Trophoblast cell (in vitro differentiated cells and primary cell): ENCODE measurements at places on chromosomes 5 and 9.
A peak's percentile ranks its signal among the peaks of the same experiment; 100 is the strongest.

DNA sequence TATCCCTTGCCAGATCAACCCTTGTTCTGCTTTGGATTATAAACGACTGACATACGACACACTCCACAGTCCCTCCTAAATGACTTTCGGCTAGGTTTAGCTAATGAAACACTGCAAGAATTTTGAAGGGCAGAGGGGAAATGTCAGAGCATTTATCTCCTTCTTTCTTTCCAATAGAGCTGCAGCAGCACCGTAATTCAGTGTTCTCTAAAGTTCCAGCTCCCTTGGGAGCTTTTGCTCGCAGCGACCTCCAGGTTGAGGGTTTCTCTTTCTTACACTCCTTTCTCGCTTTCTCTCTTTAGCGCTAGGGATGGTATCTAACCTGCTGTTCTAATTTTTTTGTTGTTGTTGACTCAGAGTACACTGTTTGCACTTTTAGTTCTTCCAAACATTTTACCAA lies 467.1 kb upstream of the ST8SIA4 start:
- DNase-seq: no peak

- DNase-seq: peak; percentile 16
Measured at GRCh38 chr9:71791875-71792274, 23.6 kb upstream of the CEMIP2 start.

DNA sequence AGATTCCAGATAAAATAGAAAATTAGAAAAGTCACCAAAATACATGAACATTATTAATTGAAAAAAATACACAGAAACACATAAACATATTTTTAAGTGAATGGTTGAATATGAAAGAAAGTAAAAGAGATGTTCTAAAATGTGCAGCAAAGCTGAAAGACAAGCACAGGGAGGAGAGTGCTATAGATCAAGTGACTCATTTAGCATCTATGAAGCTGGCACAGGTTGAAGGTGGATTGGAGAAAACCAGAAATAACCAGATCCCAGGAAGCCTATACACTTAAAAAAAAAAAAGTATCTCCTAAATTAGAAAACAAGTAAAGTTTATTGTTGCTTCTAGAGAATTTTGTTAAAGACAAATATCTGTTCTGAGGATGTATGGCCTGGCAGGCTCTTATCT lies 338.9 kb downstream of the CDH12 start:
- DNase-seq: no peak

- DNase-seq: no peak
Measured at GRCh38 chr9:38439291-38439915, 15.1 kb upstream of the IGFBPL1 start.

- DNase-seq: peak; percentile 64
Measured at GRCh38 chr5:142626099-142626498, 59.8 kb downstream of the FGF1 start.

GRCh38 chr9:92983984-92984589 lies 36.8 kb downstream of the FGD3 start:
- no peak for DNase-seq

DNA sequence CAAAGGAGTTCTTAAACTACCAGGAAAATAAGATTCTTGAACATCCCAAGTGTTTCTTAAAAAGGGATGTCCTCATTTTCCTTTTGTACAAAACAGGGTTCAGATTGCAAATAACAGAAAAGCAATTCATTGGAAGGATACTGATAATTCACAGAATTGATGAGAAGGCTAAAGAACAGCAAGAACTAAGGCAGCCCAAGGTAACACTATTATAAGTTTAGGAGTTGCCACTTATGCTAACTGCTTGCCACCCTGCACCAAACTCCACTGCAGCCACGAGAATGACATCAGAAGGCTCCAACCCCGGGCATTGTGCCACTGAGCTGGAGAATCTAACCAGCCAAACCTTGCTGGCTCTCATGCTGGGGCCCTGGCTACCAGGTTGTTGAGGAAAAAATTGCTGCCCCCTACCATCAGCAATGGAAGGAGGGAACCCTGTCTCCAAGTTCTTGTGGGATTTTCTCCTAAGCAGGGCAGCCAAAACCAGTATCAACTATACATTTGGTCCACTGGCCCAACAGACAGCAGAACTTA lies 123.4 kb downstream of the ARL15 start:
- DNase-seq: no peak

DNA sequence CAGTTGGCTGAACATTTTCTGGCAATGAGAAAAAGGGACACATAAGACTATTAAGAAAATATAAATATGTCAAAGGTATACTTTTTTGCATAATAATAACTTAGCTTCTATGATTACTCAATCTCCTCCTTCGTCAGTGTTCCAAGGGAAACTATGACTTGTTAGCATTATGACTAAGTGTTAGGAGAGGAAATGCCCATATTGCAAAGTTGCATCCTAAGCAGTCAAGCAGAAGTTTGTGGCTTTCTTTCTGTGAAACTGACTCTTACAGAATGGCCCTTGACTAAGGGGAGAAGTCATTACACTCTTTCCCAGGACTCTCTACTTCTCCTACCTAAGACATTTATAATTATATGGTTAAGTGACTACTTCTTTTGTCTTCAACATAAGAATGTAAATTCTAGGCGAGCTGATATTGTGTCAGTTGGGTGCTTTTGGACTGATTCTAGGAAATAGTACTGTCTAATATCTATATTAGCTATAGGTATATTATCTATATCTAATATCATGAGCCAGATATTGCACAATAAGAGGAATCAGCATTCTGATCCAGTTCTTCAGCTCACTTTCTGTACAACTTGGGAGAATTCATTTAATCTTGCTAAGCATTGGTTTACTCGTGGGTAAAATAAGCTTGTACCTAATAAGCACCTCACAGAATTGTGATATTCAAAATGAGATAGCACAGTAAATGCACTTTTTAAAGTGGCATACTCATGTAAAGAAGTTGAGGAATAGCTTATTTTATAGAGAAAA lies 16.4 kb upstream of the SPINK6 start:
- peak; percentile 20 for DNase-seq

- DNase-seq: no peak
Measured at GRCh38 chr9:2191609-2191972, 176.4 kb downstream of the SMARCA2 start.

- DNase-seq: no peak
Measured at GRCh38 chr5:158609333-158610050, 490.2 kb downstream of the EBF1 start.

DNA sequence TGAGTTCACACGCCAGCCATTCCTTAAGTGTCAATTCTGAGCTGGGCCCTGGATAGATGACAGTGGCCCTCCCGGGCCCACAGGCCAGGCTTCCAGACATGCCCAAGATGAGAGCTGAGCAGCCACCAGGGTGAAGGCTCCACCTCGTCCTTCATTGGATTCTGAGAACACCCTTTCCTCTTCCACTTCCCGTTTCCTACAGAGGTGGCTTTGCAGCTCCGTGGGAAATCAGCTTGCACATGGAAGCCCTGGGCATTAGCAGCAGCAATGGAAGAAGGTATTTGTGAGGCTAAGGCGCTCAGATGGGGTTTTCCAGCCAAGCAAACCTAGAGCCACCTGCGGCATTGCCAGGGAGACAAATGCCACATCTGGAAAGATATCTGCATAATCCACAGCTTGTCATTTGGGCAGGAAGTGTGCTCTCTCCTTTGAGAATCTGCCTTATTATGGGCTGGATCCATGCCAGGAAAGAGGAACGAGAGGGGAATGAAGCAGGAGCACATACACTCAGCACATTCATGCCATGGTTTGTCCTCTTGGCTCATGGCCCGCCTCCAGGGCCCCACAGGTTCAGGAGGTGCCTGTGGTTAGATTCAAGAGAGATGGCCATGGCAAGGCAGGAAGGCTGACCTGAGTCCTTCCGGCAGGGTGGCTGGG lies 34.1 kb downstream of the CFAP77 start:
- no peak for DNase-seq

- DNase-seq: no peak
Measured at GRCh38 chr9:83144492-83144891, 81.5 kb upstream of the RASEF start.

GRCh38 chr9:126956917-126957686 lies 42.5 kb downstream of the RALGPS1 start:
- no peak for DNase-seq
